ENCODE measurements at places on chromosomes 12 and 14. TPM values are rescaled to one million over a fixed set of nuclear protein-coding genes. Genes with fewer than 3 reads are reported as not detected.

AHNAK2 gene
- total RNA-seq, result 286 TPM

TAS2R50 gene
- 0.86 TPM for total RNA-seq

SERPINA12 gene
- total RNA-seq, result not detected

ADAM20 gene
- 1.6 TPM for total RNA-seq

SLC10A1 gene
- not detected for total RNA-seq

FAM186B gene
- 0.30 TPM for total RNA-seq

ZNF891 gene
- total RNA-seq, result 1.9 TPM

KRT74 gene
- not detected for total RNA-seq

SCNN1A gene
- total RNA-seq, result 136 TPM

GLIPR1L1 gene
- total RNA-seq, result not detected

AKAP6 gene
- total RNA-seq, result 2.3 TPM

NUAK1 gene
- 2.6 TPM for total RNA-seq

KRT6A gene
- total RNA-seq, result 1,688 TPM

C14orf180 gene
- not detected for total RNA-seq

NEUROD4 gene
- not detected for total RNA-seq

TAS2R7 gene
- total RNA-seq, result not detected

LBHD2 gene
- not detected for total RNA-seq

COX14 gene
- total RNA-seq, result 45.2 TPM

IFNG-AS1 gene
- not detected for total RNA-seq

ARHGAP5 gene
- total RNA-seq, result 100 TPM

HCAR3 gene
- not detected for total RNA-seq

C14orf39 gene
- total RNA-seq, result not detected

PDE3A gene
- total RNA-seq, result not detected

SERPINA10 gene
- total RNA-seq, result not detected

DHH gene
- not detected for total RNA-seq

BIN2 gene
- not detected for total RNA-seq

AGAP2 gene
- total RNA-seq, result not detected

ESPL1 gene
- 12.1 TPM for total RNA-seq

STK38L gene
- 18.1 TPM for total RNA-seq

SERPINA9 gene
- total RNA-seq, result not detected

CNTN1 gene
- total RNA-seq, result not detected

CTDSP2 gene
- total RNA-seq, result 73.4 TPM

OVCH1 gene
- total RNA-seq, result 1.9 TPM

TOX4 gene
- total RNA-seq, result 84.1 TPM

All from MCF 10A (cell line).